Muscle of leg (tissue), 16 donors: ENCODE measurements at places on chromosomes 5 and 9. TPM values are rescaled to one million over a fixed set of nuclear protein-coding genes. Genes with fewer than 3 reads are reported as not detected.
A peak's percentile ranks its signal among the peaks of the same experiment; 100 is the strongest.

SPINK7 gene
- total RNA-seq = not detected

PCDHGC3 gene
- 52.7 TPM for total RNA-seq

TRPM3 gene
- 0.49 TPM for total RNA-seq

GBGT1 gene
- total RNA-seq = 4.6 TPM

GRCh38 chr5:132496631-132497487, 6.3 kb upstream of the IRF1 start:
- H3K36me3 ChIP-seq = no peaks in the 10 kb centered on the region
- no peaks in the 10 kb centered on the region for H3K27me3 ChIP-seq
- H3K27ac ChIP-seq = peak overlapping the region; percentile 98
- peak; percentile 94 for DNase-seq

DNA sequence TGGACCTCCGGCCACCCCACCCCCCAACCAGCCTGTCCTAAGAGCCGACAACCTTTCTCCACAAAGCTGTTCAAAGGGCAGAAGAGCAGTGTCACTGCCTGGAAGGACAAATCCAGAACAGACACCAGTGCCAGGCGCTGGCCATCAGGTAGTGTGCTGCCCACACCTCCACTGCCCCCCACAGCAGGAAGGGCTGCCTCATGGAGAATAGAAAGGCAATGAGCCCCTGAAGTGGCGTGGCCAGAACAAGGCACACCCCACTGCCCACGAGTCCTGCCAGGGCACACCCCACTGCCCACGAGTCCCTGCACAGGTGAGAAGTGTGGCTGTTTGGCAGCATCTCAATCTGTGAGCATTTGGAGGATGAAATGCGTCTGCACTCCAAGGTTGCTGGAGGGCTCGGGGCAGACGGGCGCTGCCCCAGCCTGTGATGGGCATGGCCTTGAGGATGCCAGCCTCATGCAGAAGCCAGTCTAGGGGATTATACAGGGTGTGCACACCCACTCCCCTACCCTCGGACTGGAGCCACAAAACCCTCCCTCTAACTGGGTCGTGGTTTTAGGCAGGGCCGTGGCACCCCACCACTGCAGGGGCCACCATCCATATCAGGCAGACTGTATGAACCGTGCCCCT, 2.3 kb upstream of the SLC9A3 start:
- no peak overlapping the region for H3K4me3 ChIP-seq
- H3K27me3 ChIP-seq = peaks cover 85% of the 10 kb centered on the region
- peaks cover 13% of the 10 kb centered on the region for H3K4me1 ChIP-seq
- no peak for DNase-seq
- no peaks in the 10 kb centered on the region for H3K36me3 ChIP-seq
